ENCODE measurements at places on chromosomes 5 and 9.

DNA sequence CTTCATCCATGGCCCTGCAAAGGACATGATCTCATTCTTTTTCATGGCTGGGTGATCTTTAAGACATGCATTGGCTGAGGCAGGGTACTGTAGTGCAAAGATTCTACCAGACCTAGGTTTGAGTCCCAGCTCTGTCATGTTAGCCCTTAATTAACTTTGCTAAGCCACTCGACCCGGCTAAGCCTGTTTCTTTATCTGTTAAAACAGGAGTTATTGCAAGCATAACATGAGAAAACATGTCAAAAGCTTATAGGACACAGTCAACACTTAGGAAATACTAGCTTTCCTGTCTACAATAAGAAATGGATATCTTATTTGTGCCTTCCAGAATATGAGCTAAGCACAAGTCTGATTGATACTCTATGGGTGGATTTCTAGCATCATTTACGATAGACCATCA, 92.6 kb downstream of the RASEF start:
- no peak for DNase-seq

- no peak for DNase-seq
These were observed 71.2 kb downstream of the RAPGEF1 start for GRCh38 chr9:131668439-131669268.

GRCh38 chr9:110016340-110016739, 191.6 kb downstream of the C9orf152 start:
- no peak for DNase-seq

DNA sequence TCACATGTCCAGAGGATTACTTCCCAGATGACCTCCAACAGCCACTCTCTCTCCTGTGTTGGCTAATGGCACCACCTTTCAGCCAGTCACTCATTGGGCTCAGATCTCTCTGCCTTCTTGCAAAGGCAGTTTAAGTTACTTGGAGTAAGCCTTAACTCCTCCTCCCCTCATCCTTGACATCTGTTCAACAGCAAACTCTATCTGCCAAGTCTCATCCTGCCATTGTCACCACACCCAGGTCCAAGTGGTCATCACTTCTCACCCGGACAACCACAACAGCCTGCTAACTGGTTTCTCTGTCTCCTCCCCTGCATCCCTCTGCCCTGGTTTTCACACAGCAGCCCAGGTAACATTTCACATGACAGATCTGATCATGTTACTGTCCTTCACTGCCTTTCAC, 58.5 kb downstream of the DCP2 start:
- DNase-seq, result no peak

GRCh38 chr5:118060833-118061232, 927.5 kb downstream of the DTWD2 start:
- no peak for DNase-seq

DNA sequence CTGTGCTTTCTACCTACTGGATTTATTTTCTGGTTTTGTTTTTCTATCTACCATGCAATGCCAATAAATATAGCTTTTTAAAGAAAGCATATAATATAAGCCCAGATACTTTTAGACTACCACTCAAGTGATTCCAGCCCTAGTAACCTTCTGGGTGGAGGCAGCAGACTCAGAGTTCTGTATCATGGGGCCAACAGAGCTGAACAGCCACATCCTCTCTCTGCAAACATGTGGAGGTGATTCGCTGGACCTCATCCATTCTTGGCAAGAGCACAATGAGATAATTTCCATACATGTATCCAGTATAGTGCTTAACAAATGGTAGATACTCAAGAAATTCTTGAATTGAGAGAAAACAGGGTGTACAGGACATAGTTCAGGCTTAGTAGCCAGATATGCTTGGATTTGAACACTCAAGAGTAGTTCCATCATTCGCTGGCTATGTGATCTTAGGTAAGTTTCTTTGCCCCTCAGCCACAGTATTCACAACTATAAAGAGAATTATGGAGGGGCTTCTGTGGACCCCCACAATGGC, 124.5 kb downstream of the ASTN2 start:
- no peak for DNase-seq

DNA sequence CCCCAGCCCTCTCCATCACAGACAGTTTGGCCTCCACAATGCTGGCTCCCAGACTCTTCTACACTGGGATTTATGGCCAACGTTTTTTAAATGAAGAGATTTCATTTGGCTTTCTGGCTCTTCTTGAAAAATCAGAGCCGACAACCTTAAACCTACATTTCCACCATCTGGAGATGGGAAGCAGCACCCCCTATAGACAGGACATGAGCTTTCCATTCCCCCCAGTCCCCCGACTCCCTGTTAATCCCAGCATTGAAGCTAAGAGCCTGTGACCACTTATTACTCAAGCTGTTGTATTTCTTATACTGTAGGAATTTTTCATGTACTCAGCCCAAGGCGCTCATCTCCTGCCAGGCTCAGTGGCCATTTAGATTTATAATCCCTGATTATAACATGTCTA, 34.0 kb upstream of the AFAP1L1 start:
- no peak for DNase-seq

GRCh38 chr5:161093100-161093499, 241.1 kb upstream of the ATP10B start:
- DNase-seq, result no peak

DNA sequence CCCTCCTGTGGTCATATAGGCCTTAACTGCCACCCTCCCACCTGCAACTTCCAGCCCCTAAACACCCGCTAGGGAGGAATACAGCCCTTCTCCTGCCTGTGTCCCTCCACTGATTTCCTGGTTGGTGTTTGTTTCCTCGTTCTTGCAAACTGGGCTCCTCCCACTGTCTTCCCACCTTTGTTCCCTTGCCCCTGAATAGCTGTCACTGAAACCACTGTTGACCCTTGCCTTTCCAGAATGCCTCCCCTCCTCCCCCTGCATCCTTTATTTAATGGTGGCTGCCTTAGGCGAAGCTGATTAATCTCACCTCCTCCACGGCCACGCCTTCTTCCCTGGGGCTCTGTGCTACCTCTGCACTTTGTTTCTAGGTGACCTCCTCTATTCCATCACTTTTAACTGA, 626.7 kb downstream of the BNC2 start:
- no peak for DNase-seq

DNA sequence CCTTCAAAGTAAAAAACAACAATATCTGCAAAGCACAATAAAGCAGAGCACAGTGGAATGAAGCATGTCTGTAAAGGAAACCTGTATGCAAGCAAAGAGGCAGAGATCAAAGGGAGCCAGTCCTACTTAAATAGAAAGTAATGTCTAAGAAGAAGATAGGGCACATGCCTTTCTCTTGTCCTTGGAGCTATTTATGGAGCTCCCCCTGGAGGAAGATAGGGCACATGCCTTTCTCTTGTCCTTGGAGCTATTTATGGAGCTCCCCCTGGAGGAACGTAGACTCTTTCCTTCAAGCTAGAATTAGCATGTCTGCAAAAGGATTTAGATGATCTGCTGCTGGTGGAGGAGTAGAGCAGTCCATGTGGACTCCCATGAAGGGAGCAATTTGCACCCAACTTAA, 168.1 kb upstream of the RASEF start:
- DNase-seq, result no peak

DNA sequence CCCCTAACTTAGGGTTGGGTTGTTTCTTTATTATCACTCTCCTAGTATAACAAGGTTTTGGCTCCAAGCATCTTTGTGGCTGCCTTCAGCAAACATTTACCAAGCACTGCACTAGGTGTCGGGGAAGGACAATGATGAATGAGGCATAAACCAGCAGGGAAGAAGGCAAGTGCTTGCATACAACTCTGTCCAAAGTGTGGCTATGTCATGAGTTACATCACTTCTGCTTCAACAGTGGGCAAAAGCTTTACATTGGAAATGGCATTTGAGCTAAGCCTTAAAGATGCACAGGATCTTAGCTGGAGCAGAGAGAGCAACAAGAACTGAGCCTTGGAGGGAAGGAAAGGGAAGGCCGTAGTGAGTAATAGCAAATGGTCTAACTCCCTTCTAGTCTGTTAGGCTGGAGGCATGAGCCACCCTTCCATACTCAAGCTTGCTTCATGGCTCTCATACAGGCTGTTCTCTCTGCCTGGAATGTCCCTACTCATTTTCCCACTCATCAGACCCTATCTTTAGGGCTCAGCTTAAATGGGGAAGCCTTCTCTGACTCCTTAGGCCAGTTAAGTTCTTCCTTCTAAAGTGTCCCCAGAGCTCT, 121.8 kb downstream of the SEMA6A start:
- no peak for DNase-seq

DNA sequence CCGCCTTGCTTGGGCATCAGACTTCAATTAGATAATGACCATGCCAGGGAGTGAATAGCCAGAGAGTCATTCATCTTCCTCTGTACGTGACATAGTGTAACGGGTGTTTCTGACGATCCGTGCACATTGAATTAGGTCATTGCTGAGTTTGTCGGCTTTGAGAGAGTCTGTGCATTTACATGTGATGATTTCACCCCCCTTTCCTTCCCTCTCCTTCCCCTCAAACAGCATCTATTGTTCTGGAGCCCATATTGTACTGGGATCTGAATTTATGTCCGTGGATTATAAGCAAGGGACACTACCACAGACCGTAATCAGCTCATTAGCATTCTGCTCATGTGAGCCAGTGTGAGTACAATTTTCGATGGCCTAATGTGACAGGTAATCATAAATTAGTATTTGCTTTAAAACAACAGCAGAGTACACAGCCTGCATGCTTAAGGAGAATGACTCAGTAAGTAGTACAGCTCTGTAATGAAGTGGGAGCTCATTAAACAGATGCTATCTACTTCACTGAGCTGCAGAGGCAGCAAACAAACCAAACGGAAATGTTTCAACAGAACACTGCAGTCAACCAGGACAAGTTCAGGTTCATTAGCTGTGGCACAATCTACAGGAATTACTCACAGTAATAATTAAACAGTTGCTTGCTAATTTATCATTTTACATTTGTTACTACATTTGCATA, 302.1 kb downstream of the CSNK1G3 start:
- DNase-seq, result no peak

GRCh38 chr9:81344366-81344765, 345.0 kb downstream of the TLE1 start:
- no peak for DNase-seq
